ENCODE measurements at places on chromosomes 12 and 14.

DNA sequence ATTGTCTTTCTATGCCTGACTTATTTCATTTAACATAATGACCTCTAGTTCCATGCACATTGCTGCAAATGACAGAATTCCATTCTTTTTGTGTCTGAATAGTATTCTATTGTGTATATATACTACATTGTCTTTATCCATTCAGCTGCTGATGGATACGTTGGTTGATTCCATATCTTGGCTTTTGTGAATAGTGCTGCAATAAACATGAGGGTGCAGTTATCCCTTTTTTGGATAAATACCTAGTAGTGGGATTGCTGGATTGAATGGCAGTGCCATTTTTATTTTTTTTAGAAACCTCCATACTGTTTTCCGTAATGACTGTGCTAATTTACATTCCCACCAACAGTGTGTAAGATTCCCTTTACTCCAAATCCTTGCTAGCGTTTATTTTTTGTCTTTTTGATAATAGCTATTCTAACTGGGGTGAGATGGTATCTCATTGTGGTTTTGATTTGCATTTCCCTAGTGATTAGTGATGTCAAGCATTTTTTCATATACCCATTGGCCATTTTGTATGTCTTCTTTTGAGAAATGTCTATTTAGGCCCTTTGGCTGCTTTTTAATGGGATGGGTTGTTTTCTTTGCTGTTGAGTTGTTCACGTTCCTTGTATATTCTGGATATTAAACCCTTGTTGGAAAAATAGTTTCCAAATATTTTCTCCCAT lies 2.3 kb downstream of the OAS2 start:
- DNase-seq: no peak

GRCh38 chr14:55097881-55098560 lies 31.0 kb upstream of the LGALS3 start:
- DNase-seq: no peak

- no peak for DNase-seq
Measured at GRCh38 chr12:47207340-47207717, 127.6 kb upstream of the AMIGO2 start.

DNA sequence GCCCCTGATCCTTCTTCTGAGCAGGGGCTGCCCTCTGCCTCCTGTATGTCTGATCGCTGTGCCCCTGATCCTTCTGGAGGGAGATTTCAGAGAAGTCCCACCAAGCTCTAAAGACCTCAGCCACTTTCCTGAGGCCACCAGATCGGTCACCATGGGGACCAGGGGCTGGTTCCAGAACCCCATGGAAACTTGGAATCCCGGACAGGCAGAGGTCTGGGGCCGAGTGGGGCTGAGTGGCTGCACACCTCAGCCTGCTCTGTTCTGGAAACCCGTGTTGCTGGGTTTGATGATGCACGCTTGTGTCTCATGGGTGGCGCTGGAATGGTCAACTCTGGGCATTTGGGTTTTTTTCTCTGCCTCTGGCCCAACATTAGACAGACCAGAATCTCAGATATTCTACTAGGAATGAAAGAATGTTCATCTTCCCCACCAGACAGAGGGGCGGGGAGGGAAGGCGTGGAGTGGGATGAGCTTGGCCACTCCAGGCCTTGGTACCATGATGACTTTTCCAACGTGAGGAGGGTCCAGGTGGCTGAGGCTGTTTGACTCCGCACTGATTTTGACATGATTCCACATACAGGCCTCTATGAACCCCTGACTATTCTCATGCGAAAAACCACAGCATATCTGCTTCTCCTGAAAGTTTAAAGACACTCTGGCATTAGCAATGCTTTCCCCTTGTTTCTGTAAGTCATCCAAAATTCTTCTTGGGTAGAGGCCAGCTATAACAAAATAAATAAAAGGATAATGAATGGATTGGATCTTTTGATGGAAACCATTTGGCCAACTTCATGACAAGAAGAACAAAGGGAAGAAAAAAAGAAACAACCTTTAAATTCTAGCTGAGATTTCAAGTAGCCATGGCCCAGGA lies 114.5 kb downstream of the ADGRD1 start:
- no peak for DNase-seq

- DNase-seq: no peak
Measured at GRCh38 chr12:109793411-109793810, 39.8 kb downstream of the TRPV4 start.

DNA sequence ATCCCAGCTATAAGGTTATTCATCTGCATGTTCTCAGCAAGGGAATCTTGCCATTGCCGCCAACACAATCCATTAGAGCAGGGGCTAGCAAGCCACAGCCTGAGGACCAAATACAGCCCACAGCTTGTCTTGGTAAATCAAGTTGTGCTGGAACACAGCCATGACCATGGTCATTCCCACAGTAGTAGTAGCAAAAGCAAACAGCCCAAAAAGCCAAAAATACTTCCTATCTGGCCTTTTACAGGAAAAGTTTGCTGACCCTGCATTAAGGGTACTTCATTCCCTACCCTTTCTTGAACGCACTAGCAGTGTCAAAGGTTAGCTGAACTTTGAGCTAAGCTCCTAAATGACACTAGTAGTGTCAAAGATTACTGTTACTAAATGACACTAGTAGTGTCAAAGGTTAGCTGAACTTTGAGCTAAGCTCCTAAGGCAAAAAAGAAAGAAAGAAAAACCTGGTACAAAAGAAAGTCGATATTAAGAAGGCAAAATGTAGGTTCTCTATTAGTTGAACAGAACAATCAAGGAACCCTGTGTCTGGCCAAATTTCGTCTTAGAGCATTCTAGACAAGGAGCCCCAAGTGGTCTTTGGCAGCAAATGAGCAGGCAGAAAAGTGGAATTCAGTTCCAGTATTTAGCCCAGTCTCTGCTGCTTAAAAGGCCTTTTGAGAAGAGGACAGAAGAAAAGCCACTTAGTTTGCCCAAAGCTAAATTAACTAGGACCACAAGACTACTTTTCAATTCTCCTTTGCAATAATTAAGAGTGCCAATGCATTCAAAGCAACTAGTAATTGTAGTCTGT lies 67.7 kb downstream of the NT5DC3 start:
- no peak for DNase-seq

DNA sequence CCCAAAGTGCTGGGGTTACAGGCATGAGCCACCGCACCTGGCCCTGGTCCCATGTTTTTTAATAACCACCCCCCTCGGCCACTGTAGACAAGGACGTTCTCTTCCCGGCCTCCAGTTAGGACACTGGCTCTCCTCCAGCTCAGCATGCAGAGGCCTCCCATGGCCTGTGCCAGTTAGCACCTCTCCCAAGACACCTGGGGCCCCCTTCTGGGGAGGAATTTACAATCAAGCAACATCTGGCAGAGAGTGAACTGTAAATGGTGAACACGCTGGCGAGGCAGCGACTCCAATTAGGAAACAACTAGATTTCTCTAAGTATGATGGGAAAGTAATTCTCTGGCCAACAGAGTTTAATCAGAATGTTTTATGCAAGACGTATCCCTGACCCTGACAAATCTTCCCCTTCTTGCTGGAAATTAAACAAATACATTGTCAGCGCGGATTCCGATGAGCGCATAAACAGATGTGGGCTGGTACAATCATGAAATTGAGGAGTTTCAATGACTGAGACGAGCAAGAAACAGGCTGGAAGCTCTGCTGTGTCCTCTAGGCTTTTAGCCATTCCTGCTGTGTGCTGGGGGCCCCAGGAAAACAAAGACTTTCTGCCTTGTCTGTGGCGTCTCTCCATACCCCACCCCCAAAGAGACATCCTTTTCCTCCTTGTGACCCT lies 61.7 kb upstream of the DLK1 start:
- DNase-seq: no peak

GRCh38 chr14:58215191-58215914 lies 15.4 kb downstream of the ACTR10 start:
- DNase-seq: no peak

DNA sequence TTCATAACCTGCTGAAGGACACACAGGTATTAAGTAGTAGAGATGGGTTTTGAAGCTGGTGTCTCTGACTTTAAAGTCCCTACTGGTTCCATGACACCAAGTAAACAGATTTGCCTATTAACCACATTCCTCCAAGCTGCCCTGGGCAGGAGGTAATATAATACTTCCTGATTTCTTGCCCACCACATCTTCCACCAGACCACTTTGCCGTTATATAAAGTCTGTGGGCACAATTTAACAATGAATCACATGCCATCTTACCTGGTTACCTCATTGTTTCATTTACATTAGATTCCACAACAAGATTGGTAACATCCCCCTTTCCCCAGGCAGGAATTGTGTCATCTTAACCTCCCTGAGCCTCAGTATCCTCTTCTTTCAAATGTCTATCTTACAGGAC lies 900 bp upstream of the LRRC23 start:
- no peak for DNase-seq

DNA sequence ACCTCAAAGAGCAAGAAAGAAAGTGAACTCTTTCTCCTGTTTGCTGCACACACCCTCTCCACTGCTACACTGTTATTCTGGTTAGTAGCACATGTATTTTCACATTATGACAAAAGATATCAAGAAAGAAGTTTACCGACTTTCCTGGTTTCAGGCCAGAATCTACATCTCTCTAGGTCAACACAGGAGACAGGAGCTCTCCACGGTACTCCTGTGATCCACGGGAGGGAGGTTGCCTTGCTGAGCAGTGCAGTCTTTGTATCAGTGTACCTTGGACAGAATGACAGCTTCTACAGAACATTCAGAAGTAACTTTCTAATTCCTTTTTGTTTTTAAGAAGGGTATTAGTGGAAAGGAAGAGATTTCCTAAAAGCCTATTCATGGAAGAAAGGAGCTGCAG lies 805.6 kb downstream of the NRXN3 start:
- DNase-seq: no peak

GRCh38 chr14:54589843-54590242 lies 22.9 kb downstream of the SAMD4A start:
- DNase-seq: no peak

DNA sequence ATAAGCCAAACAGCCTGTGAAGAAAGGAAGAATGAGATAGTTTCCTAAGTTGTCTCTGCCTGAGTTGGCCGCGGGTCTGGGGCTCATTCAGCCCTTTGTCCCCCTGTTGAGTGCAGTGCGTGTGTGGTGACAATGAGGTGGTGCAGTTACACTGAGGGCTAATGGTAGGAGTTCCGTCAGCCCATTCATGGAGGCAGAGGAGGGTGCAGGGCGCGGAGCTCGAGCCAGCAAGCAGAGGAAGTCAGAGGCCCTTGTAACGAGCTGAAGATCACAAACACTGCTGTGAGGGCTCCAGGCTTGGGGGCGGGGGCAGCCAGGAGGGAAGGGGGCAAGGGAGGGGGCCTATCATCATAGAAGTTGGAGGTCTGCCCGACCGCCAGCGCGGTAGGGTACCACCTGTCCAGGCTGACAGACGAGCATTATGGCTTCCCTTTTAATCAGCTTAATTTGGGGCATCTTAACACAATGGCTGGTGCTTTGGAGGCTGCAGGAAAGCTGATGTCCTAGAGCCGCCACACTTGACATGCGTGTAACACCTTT lies 20.5 kb downstream of the CCND2 start:
- no peak for DNase-seq

GRCh38 chr12:68334132-68334531 lies 2.0 kb upstream of the MDM1 start:
- DNase-seq: no peak

DNA sequence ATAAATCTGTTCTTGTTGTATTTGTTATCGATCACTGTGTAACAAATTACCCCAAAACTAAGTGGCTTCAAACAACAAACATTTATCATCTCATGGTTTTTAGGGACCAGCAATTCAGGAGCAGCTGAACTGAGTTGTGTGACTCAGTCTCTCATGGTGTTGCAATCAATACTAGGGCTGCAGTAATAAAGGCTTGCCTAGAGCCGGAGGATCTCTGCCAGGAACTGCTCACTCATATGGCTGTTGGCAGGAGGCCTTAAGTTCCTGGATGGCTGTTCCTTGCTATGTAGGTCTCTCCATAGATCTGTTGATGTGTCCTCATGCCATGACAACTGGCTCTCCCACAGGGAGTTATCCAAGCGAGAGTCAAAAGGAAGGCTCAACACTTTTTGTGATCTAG lies 3.8 kb upstream of the PSMC6 start:
- no peak for DNase-seq

DNA sequence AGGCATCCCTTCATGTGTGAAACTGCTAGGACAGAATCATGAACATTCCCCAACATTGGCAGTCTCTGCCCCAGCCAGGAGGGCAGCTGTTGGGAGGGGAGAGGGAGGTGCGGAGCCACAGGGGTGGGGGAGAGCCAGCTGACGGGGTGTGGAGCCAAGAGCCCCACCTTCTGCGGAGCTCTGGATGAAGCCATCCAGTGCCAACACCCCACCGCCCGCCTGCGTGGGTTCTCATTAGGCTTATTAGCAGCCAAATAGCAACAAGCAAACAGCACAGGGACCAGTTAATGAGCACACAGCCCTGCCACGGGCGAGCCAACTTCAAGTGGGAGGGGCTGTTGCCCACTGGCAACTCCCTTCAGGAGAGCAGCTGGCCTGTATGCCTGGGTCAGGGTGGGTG lies 12.1 kb downstream of the LTBP2 start:
- no peak for DNase-seq

DNA sequence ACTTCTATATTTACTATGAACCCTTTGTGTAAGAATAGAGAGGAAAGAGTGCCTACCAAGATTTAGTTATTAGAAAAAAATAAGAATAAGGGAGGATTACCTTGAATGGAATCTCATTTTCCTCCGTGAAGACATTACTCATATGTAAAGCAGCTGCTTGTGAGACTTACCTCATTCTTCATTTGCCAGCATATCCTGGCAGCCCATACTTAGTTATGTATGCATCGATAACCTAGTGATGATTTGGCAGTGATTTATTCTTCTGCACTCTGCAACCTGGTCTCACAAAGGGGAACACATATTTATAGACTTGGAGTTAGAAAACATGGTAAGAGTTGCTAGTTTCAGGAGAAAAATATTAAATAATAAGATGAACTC lies 56.8 kb downstream of the LRFN5 start:
- DNase-seq: no peak

DNA sequence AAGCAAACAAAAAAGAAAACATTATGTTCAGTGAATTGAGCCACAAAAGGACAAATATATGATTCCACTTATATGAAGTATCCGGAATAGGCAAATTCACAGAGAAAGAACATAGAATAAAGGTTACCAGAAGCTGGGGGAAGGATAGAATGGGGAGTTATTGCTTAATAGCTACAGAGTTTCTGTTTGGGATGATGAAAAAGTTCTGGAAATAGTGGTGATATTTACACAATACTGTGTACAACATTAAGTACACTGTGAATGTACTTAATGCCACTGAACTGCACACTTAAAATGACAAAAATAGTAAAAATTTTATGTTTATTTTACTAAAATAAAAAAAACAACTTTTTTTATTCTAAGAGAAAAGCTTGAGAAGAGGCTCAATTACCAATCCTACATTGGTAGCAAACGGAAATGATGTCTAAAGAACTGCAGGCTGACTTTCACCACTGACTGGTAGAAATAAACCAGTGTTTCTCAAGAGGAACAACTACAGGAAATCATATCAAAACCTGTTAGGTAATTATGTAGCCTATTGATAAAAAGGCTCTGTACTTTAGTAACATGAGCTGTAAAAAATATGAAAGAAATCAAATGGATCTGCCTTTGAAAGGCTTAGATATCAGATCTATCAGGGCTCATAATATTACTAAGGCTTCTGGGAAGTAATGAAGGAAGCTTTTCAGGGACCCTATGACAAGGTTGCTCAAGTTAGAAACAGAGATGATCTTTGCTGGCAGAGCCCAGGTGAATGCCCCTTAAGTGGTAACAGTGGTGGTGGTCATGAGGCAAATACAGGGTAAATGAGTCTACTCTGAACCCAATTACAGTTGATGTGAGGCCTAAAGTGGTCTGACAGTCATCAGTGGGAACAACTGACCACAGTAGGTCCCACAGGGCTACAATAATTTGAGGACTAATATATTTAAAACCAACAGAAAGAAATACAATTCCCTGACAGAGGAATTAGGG lies 41.3 kb downstream of the BAZ1A start:
- no peak for DNase-seq

- DNase-seq: no peak
Measured at GRCh38 chr14:90699016-90699415, 117.2 kb downstream of the TTC7B start.
